ENCODE measurements at places on chromosomes 6 and 20.

GRCh38 chr6:129370268-129370916, 339.6 kb downstream of the ARHGAP18 start:
- ATAC-seq: no peak

- peak; percentile 50 for ATAC-seq
Measured at GRCh38 chr6:163782436-163783003, 368.0 kb downstream of the QKI start.

DNA sequence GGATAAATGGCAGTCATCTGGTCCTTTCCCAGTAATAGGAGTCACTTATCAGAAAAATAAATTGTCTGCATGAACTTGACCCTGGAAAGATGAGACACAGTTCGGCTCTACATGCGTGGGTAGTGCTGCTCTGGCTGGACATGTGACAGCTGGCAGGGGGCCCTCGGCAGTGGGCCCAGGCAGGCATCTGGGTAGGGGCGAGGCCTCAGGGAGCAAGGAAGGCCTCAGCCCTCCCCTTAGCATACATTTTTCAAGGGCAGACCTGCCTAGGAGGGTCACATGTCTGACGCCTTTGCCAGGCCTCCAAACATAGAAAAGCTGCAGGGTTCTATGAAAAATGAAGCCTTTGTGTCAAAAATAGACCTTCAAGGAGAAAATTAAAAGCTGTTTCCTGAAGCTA, 12.8 kb upstream of the ILRUN start:
- no peak for ATAC-seq

GRCh38 chr6:156954816-156955215, 177.6 kb downstream of the ARID1B start:
- no peak for ATAC-seq

DNA sequence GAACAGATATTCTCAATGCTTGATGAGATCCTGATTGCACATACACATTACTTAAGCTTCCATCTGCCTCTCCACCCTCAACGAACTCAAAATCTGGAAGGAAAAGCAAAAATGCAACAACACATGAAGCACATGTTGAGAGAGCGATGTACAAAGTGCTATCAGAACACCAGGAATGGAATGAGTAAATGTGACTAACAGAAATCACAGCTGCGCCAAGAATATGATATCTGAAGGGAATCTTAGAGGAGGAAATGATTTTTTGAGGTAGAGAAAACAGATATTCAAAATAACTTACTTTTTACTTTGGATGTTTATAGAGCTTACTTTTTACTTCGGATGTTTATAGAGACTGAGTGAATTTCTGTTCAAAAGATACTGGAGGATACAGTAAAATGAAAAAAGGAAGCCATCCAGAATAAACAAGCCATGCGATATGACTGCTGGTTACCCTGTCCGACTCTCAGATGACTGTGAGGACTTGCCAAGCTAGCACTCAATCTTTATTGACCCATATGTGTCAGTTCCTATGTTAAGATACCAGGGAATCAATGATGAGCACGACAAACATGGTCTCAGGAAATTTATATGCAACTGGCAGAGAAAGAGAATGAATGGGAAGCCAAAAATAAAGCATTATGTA, 102.0 kb downstream of the SMLR1 start:
- no peak for ATAC-seq

DNA sequence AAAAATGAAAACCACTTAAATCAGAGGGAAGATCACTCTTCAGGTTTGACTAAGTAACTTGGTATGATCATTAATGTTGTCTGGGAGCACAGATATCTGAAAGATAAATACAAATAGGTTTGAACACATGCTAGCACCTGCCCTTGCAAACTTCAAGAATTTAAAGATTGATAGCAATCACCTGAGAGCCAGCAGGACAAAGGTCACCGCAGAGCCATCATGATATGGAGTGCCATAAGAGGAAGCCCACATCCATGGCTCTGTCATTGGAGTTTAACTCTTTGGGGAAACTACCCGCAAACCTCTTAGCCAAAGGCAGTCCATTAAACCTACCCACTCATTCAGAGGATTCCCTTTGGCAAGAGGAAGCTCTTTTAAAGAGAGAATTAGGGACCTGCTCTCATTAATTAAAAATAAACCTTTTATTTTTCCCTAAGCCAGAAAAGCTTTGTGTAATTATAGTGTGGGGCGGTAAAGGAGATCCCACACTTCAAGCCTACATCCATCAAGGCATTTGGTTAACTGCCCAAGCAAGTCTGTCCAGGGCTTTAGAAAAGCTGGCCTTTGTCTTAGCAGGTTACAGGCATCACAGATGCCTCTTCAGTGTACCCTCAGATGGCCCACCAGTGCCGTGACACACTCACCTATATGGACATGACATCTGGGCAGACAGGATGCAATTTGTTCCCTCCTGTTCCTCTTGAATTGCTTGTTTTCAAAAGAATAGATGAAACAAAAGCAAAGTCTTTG, 73.0 kb downstream of the SASH1 start:
- no peak for ATAC-seq

DNA sequence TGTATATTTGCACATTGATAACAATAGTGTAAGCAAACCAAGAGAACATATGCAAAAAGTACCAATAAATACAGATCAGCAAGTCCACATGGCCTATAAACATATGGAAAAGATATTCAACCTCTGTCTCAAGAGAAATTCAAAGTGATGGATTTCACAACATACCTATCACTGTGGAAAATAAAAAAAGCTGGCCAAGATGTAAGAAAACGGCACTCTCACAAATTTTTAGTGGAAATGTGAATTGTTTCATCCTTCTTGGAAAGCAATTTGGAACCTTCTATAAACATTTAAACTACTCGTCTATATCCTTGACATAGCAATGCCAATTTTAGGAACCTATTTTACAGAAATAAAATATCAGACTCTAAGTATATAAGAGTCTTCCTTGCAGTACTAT, 559.8 kb downstream of the QKI start:
- no peak for ATAC-seq

DNA sequence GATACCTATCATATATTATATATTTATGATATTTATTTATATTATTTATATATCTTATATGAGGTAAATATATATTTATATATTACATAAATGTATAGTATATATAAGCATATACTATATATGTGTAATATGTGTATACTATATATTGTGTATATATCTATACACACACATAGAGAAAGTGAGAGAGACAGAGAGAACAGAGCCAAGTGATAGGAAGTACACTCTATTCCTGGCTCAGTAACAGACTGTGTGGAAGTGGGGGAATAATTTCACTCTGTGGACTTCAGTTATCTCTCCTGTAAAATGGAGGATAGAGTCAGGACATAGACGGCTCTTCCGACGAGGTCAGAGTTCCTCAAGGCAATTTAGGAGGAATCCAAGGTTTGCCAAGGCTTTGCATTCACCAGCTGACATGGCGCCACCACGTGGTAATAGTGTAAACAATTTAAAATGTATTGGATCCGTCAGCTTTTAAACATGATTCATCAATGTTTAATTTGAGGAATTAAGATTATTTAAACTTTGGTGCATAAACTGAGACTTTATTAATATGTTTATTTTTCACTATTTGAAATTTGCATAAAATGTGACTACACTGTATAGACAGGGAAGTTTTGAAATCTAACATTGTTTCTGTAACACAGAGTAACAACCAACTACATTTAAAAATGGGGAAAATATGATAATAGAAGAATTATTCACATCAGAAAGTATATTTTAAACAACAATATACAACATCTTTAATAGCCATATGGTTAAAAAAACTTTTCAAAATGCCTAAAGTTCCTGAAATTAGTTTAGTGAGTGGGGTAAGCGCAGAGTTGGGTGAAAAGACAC, 75.4 kb upstream of the TMEM244 start:
- ATAC-seq: no peak

DNA sequence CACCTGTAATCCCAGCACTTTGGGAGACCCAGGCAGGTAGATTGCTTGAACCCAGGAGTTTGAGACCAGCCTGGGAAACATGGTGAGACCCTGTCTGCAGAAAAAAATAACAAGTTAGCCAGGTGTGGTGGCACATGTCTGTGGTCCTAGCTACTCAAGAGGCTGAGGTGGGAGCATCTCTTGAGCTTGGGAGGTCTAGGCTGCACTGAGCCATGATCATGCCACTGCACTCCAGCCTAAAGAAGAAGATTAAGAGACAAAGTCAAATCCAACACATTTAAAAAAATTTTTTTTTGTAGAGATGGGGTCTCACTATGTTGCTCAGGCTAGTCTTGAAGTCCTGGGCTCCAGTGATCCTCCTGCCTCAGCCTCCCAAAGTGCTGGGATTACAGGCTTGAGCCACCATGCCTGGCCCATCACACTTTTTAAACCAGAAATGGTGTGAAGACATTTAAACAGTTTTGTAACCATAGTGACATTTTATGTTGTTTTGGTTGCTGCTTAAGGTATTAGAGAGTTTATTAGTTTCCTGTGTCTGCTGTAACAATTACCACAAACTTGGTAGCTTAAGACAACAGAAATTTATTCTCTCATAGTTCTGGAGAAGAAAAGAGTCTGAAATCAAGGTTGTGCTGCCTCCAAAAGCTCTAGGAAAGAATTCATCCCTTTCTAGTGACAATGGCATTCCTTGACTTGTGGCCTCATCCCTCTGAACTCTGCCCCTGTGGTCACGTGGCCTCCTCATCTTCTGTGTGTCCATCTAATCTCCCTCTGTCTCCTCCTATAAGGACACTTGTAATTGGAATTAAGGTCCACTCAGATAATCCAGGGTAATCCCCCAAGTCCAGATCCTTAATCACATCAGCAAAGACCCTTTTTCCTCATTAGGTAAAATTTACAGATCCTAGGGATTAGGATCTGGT, 104.6 kb upstream of the TNFAIP3 start:
- ATAC-seq: no peak

DNA sequence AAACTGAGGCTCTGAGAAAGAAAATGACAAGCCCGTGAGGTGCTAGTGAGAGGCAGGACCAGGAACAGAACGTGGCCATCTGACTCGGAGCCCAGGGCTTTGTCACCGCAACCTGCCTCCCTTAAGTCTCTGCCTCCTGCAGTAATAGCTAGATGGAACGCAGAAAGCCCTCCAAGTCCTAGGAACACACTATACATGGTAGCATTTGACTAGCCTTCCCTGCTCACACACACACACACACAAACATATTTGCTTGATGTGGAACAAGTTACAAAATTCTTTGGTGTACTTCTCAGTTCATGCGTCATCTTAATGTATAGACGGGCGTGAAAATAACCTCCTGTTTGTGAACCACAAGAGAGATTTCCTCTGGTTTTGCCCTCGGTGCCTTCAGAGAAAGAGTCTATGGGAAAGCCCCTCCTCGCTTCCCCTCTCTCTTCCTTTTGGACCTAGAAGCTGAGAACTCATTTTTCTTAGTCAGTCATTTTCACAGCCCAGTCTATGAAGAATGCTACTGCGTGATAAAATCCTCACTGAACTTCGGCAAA, 38.8 kb downstream of the C6orf52 start:
- no peak for ATAC-seq
